ENCODE measurements at places on chromosomes 3 and 15.
A peak's percentile ranks its signal among the peaks of the same experiment; 100 is the strongest.

GRCh38 chr3:160132226-160132625 is 93.0 kb upstream of the C3orf80 start:
- DNase-seq, result no peak

GRCh38 chr3:181930105-181930504 is 218.4 kb downstream of the SOX2 start:
- DNase-seq, result no peak

DNA sequence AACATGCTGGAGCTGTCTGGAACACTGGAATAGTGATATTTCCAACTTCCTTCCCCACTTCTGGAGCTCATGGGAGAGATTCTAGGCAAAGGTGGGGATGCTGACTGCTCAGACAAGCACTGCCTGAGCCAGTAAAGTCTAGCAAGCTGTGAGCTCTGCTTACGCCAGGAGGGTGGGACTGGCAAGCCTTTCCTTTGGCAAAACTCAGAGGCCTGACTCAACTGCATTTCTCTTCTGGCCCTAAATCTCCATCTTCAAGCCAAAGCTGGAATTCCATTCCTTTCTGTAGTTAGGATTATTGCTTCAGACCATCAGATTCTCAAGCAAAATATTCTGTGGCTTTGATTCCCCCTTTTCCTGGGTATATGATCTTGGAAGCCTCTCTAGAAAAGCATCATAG is 20.3 kb upstream of the EPB42 start:
- peak; percentile 18 for DNase-seq

GRCh38 chr3:146542179-146542578 is 2.2 kb downstream of the PLSCR1 start:
- no peak for DNase-seq

DNA sequence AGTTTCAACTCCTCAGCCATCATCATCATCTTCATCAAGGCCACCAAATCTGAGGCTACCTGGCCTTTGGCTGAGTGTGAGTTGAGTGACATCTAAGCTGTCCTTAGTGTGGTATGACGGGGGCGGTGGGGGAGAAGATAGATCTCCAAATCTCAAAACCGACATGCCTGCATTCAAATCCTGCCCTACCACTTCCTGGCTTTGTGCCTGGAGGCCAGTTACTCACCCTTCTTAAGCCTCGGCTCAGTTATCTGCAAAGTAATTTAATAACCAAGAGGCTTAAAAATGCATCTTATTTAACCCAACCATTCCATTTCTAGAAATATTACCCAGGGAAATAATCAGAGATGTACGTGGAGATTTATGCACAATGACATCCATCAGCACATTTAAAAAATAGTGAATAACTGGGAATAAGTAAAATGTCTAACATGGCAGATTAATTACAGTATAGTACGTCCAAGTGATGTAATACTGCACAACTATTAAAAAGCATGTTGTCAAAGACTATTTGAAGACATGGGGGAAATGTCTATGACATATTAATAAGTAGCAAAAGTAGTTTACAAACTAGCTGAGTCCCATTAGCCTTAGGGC is 167.4 kb downstream of the NTRK3 start:
- DNase-seq, result no peak

DNA sequence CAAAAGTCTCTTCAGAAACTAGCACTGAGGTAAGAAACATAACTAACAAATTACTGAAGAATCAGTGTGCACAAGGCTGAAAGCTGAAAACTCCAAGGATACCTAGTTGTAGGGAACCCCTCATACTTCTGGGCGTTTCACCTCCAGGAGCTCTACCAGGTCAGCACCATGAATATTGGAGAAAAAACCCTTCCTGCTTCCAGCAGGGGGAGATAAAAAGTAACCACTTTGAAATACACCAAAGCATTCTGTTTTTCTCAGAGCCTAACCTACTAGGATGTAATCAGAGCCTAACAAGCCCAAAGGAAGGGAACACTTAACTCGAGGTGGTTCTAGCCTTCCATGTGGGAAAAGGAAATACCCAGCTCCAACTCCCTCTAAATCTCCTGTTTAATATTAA is 175.8 kb upstream of the MME start:
- DNase-seq, result no peak

GRCh38 chr15:77187751-77188464 is 117.0 kb upstream of the TSPAN3 start:
- no peak for DNase-seq

DNA sequence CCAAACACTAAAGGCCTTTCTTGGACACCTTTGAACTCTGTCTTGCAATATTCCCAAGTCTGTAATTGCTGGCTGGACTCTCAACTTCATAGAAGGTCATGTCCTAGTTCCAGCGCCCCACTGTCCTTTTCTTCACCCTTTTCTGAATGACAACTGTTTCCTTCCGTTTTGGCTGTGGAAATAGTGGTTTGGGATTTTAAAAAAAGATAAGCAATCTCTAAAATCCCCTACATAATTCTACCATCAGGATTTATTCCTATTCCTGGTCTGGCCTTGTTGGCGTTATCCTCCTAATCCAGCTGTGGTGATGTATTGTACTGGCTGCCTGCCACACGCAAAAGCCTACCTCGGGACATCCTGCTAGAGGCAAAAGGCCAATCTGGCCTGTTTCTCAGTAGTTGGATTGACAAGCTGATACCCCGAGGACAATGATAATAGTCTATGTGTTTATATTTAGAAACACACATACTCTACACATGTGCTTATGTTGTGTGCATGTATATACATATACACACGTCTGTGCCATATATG is 440.3 kb upstream of the DPH6 start:
- DNase-seq, result no peak

- DNase-seq, result no peak
Observed at GRCh38 chr3:94272016-94272415, 209.2 kb downstream of the NSUN3 start.

GRCh38 chr3:181712226-181712552 is 464 bp downstream of the SOX2 start:
- DNase-seq, result no peak

DNA sequence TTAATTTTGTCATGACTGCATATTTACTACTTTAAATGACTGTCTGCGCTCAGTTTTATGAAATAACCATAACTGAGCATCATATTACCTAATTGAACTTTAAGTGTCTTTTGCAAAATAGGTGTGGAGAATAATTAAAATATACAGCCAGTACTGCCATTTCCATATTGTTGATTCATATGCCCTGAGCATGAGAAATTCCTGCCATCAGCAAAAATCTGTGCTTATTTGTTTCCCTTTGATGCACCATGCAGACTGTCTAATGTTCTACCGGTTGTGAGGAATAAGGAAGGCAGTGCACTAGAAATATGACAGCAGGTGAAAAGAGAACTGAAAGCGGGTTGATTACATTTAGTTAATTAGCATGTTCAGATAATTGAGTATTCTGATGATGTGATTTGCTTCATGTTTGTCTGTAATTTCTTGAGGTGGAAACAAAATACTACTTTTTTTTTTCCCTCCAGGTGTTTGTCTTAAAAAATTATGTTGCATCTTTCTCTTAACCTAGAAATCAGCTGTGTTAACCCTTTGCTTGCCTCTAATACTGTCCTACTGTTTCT is 229.4 kb upstream of the AZI2 start:
- DNase-seq, result no peak

GRCh38 chr3:53247619-53248018 is 8.2 kb downstream of the TKT start:
- no peak for DNase-seq

Measured in fibroblast of skin of left biceps (primary cell).